Fibroblast of skin of back (primary cell): ENCODE measurements at places on chromosomes 11 and 22.

GRCh38 chr22:30538280-30538679, 8.3 kb downstream of the SEC14L6 start:
- DNase-seq: peak; percentile 52

DNA sequence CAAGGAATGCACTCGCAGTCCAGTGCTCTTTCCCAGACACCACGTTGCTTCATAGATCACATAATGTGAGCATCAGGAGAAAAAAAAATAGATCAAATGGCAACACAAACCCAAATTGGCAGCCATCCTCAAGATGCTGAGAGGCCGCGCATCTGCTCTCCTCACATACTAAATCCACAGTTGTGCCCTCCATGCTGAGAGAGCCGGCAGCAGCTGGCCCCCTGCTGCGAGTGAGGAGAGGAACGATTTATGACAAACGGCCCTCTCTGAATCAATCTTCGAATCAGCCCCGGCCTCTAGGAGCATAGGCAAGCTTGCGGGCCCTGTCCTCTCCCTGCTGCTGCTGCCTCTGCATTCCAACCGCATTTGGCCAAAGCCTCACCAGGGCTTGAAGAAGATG, 159.9 kb upstream of the TENM4 start:
- peak; percentile 10 for DNase-seq

DNA sequence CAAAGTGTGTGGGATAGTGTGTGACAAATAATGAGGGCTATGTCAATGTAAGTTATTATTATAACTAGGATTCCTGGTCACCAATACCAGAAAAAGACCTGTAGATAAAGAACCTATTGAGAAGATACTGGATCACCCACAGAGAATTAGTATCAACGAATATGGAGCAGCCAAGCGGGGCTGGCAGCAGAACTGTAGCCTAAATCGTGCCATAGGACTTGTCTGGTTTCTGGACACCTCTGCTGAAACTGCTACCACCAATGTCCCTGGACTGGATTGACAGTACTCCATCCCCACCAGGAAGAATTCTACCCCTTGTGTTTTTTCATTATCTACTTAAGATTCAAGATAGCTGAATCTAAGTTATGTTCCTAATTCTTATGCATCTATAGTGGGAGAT, 30.3 kb upstream of the PAX6 start:
- DNase-seq: no peak

GRCh38 chr11:115085461-115086210, 407.3 kb downstream of the NXPE2 start:
- no peak for DNase-seq

DNA sequence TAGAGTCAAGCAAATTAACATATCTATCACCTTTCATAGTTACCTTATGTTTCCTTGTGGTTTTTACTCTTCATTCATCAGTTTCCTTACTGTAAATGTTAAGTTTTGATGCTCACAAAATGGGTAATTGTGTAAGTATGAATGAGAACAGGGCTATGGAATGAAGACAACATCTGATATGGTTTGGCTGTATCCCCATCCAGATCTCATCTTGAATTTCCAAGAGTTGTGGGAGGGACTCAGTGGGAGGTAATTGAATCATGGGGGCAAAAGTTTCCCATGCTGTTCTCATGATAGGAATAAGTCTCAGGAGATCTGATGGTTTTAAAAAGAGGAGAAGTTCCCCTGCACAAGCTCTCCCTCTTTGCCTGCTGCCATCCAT, 107.6 kb downstream of the CCDC34 start:
- peak; percentile 91 for DNase-seq

GRCh38 chr11:71197096-71197495, 55.3 kb downstream of the SHANK2 start:
- DNase-seq: no peak

- no peak for DNase-seq
Observed at GRCh38 chr11:91694331-91694730, 530.3 kb upstream of the FAT3 start.

DNA sequence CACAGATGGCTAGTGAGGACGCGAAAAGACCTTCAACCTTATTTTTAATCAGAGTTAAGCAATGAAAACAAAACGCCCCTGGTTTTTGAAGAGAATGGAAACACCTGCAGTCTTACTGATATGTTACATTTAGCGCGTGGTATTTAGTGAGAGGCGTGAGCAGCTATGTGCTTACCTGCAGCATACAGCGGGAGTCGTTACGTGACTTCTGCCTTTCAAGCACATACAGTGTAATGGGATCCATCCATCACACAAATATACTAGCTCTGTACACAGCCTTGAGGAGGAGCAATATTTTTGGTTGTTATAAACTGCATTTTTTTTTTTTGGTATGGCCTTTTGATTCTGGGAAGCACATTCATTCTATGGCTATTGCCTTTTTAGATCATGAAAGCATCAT, 5.5 kb downstream of the KRTAP5-2 start:
- no peak for DNase-seq

- DNase-seq: peak; percentile 64
Observed at GRCh38 chr22:36544107-36544620, 15.2 kb upstream of the EIF3D start.

DNA sequence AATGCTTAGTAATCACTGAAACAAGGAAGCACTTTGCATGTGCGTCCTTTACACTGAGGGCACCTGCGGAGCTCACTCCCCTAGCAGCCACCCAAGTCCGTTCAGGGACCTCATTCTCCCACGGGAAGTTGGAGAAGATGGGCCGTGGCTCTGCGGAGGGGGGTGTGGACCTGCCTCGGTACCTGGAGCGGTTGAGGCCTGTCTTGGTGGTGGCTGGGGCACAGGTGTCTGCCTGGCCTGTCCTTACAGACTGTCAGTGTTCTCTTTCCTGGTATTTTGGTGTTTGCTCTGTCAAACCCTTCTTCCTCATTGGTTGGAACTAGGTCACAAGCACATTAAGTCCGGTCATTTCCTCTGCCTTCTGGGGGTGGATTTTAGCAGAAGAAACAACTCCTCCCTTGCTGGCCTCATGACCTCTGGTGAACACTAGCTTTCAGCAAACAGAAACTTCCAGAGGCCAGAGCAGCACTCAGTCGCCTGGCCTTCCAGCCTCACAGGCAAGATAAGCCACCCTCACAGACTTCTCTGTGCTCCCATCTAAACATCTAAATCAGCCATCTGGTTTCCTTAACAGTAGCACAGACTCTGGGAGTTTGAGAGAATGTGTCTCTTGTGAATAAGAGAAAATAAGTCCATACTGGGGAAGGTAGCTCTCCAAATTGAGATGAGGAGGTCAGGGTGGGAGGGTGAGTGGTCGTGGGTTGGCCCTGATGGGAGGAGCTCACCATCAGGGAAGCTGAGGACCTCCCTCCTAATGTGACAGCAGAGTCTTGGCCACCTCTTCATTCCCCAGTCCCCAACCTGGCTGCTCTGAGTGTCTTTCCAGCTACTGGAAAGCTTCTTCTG, 8.6 kb downstream of the SNAP29 start:
- no peak for DNase-seq

DNA sequence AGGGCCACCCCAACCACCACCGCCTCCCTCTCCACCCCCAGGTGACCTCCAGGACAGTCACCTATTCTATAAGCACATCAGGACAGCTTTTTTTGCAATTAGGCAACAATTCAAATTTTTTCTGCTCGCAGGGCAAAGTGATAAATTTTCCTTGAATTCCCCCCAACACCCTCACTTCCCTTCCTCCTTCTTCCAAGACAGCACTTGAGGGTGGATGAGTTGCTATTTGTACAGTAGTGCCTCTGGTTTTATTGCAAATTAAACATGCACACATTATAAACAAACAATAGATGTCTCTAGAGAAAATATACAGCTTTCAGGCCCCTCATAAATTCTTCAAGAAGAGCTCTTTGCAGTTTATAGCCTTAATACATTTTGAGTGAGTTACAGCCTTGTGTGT, 80.9 kb upstream of the USP47 start:
- no peak for DNase-seq

GRCh38 chr11:101407324-101407723, 176.5 kb downstream of the TRPC6 start:
- no peak for DNase-seq

DNA sequence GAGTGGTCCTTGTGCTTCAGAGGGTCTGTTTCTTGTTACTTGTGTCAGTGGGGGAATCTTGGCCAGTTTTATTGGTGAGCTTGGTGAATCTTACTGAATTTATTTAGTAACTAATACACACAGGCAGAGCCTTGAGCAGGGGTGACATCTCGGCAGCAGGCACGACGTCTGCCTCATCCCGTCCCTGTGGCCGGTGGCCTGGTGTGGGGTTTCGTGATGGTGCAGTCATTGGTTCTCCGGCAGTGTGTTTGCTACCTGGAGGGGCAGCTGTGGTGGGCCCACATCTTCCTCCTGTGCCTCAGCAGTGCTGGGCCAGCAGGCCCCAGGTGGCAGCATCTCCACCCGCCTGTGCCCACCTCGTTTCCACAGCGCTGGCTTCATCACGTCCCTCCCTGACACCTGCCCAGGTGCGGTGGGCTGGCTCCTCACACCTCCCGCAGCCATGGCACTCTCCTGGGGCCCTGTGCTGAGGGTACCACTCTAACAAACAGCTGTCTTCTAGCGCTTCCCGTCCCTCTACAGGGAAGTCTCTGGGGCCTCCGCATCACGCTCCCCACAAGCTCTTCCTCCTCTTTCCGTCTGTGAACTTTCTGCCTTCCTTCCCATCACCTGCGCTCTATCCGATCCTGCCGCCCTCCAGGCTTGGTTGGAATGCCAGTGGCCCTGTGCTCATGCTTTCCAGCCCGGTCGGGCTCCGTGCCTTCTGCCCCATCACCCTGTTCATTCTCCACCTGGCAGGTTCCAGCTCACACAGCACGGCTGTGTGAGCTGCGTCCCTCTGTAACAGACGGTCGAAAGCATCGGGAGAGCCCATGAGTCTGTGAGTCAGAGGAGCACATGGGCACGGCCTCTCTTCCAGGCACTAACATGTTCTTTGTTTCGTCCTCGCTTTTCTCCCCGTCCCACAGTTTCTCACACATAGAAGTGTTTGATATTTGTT, 203.4 kb downstream of the TBC1D22A start:
- DNase-seq: peak; percentile 30

GRCh38 chr11:126683766-126684728, 316.5 kb downstream of the KIRREL3 start:
- no peak for DNase-seq

GRCh38 chr22:40953471-40953870, 2.3 kb downstream of the RBX1 start:
- DNase-seq: peak; percentile 3

DNA sequence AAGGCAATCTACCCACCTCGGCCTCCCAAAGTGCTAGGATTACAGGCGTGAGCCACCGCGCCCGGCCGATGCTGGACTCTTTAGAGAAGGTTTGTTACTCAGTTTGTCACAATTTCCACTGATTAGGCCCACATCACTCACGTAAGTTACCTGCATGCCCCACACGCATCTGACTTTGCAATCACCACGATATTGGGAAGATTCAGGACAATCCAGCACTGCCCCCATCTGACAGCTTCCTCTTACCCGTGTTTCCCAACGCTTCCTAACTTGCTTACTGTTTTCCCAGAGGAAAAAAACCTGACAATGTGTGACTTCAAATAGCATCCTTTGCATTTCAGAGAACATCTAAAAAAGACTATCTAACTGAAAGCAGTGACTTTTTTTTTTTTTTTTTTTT, 21.8 kb upstream of the EIF3M start:
- no peak for DNase-seq

GRCh38 chr11:2838091-2838490, 47.5 kb downstream of the CDKN1C start:
- DNase-seq: no peak

DNA sequence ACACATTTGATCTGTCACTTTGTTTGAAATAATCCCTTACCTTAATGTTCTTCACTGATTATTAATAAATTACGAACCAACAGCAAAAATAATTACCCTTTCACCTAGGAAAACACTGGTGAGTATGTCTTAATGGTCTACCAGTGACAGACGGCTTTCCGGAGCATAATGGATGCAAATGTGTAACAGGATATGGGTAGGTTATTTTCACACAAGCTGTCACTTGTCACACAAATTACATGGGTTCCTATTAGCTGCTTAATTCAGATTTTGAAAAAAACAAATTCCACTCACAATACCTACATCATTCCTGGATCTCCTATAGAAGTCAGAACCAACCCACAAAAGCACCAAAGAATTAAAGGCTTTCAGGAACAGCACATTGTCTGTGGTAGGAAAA, 127.9 kb downstream of the WT1 start:
- no peak for DNase-seq

- DNase-seq: peak; percentile 29
Observed at GRCh38 chr11:115244296-115244695, 259.9 kb downstream of the CADM1 start.

DNA sequence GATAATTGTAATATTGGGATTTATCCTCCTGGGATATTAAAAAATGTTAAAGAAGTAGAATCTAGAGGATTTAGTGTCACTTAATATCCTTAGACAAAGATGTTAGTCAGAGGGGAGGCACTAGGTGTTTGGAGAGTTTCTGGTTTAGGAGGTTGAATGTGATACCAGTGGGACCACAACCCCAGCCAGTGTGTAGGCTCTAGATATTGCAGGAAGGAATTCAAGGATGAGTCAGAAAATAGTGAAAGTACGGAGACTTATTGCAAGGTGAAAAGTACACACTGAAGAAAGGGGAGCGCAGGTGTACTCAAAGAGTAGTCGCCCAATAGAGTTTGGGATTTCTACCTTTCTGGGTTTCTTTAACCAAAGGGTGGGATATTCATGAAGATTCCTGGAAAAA, 5.7 kb upstream of the TMEM41B start:
- DNase-seq: no peak
